MCF 10A (cell line): ENCODE measurements at places on chromosomes 6 and 20.

DNA sequence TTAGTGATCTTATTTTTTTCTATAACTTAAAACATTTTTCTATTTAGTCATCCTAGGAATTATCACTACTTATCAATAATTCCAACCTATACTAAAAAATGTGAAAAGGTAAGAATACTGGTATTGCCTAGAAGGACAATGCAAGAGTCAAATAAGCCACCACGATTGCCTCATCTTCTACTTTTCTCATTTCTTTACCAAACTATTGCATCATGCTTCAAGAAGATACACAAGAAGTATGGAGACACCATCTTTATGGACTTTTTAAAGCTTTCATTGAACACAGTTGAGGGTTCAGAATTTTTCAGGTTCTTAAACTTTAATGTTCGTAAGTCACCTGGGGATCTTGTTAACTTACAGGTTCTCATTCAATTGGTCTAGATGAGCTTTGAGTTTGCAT is 25.9 kb downstream of the ELOVL2 start:
- DNase-seq, result no peak

GRCh38 chr6:6315660-6316059 is 4.8 kb downstream of the F13A1 start:
- DNase-seq, result peak; percentile 56

- DNase-seq, result no peak
These were observed 21.3 kb upstream of the RREB1 start for GRCh38 chr6:7086488-7086887.

GRCh38 chr6:33927112-33927511 is 123.3 kb upstream of the MLN start:
- no peak for DNase-seq

DNA sequence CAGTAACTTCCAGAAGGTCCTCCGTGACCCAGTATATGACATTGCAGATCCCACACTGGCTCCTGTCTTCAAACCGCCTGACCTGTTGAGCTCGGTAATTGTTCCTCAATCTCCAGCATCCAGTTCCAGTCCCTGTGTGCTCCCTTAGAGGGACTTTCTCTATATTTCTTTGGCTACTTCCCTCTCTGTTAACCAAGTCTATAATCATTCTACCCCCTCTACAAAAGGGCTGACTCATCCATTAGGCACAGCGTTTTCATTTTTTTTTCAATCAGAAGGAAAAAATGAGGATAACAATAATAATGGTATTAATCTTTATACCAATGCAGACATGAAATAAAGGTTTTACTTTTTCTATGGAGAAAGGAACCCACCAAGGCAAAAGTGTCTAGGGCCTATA is 69.3 kb downstream of the FAM229B start:
- no peak for DNase-seq

GRCh38 chr6:148508401-148509041 is 165.9 kb downstream of the SASH1 start:
- no peak for DNase-seq

DNA sequence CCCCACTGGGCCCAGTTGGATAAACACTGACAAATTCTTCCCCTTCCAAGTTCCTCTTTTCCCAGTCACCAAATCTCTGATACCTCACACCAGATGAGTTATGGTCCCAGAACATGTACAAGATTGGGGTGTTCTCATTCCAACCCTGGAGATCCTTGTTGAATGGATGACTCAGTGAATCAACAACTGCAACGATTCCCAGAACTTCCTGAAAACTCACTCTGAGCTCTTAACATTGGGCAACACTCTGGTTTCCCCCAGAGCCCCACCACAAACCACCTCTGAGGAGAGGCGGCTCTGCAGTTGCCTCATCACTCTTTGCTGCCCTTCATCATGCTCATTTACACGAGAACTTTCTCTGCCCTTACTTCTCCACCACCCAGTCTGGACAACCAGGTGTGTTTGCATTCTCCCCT is 115.2 kb downstream of the MRPL14 start:
- DNase-seq, result peak; percentile 98

- DNase-seq, result no peak
These were observed 2.7 kb downstream of the MYT1 start for GRCh38 chr20:64166721-64167615.

GRCh38 chr20:44579313-44580081 is 2.9 kb upstream of the PKIG start:
- no peak for DNase-seq

- DNase-seq, result no peak
These were observed 60.7 kb downstream of the PCSK2 start for GRCh38 chr20:17287503-17287902.

- no peak for DNase-seq
These were observed 17.3 kb upstream of the PCMTD2 start for GRCh38 chr20:64238115-64238825.

GRCh38 chr6:15020119-15020770 is 225.6 kb upstream of the JARID2 start:
- no peak for DNase-seq

GRCh38 chr6:42448391-42448790 is 3.3 kb downstream of the TRERF1 start:
- no peak for DNase-seq

DNA sequence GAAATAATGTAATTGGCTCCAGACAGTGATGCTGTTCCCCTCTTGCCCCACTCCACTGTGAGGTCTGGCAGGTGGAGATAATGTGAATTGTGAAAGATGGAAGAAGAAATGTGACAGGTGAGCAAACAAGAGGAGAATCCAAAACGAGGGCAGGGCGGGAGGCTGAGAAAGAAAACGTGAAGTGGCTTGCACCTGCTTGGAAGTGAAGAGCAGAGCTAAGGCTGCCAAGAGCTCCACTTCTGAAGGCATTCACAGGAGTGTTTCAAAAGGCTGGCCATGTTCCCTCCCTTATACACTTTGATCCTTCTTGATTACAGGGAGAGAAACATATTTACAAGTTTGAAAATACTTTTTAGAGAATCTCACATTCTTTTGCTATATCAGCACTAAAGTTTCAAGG is 359.4 kb downstream of the EPHA7 start:
- DNase-seq, result no peak

- DNase-seq, result no peak
These were observed at the start of gene CST9L for GRCh38 chr20:23568320-23568970. Gene CST9L, minus strand, starts transcription at chr20:23568484. Its CDS starts 34 bp downstream, at chr20:23568450.

- DNase-seq, result peak; percentile 58
These were observed 6.5 kb upstream of the ZSCAN9 start for GRCh38 chr6:28218312-28219248.

DNA sequence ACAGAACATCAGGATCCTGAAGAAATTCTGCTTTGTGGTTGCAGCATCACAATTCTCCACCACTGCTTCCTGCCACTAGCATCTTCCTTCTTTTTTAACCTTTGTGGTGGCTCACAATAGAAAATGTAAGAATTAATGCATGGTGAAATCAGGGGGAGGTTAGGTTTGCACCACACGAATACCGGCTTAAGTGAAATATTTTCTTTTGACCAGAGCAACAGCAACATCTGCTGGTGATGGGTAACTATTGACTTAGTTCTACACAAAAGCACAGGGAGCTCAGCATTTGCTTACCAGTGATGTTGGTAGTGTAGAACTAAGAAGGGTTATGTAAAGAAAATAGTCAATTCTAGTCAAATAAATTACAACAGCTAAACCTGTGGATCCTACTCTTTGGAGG is 280.5 kb downstream of the SYNE1 start:
- DNase-seq, result peak; percentile 48

DNA sequence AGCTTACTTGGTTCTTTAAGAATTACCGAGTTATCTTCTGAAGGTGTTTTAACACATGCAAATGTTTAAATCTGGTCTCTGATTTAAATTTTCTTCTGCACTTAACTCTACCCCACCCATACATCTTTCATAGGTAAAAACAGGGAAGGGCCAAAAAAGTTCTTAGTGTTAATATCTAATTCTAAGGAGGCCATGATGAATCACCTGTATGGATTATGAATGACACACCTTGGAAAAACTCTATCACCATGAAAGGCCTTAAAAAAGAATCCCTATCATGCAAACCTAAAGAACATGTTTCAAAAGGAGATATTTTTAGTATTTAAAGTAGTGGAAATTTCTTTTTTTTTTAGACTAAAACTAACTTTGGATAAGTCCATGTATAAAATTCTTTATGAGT is 54.7 kb downstream of the SLX4IP start:
- DNase-seq, result no peak

DNA sequence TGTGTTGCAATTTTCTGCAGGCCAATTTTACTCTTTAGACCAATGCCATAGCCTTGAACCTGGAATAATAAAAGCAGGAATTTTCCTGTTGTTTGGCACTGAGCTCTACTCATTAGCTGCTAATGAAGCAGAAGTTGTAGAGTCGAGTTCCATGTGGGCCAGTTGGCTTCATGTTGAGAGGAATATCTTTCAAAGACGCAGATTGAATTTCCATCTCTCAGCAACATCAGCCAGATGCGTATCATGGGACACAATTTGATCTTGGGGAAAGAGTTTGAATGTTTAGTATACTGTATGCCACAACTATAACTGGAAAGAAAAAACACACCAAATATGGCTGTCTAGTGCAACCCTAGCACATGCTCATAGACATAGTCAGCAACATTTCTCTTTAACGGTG is 259.6 kb downstream of the BCKDHB start:
- DNase-seq, result no peak

- no peak for DNase-seq
These were observed 76.5 kb downstream of the NRN1 start for GRCh38 chr6:5930143-5930770.

DNA sequence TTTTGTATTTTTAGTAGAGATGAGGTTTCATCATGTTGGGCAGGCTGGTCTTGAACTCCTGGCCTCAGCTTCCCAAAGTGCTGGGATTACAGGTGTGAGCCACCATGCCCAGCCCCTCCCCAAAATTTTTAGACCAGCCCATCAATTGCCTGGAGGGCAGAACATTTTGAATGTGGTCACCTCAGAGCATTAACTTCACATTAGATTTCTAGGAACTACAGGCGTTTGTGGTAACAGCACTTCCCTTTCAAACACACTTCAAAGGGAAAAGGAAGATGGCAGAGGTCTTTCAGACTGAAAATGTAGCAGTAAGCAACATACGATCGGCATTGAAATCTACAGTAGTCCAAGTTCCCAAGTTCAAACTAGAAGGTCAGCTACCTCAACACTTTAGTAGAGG is 12.3 kb upstream of the SLA2 start:
- no peak for DNase-seq

DNA sequence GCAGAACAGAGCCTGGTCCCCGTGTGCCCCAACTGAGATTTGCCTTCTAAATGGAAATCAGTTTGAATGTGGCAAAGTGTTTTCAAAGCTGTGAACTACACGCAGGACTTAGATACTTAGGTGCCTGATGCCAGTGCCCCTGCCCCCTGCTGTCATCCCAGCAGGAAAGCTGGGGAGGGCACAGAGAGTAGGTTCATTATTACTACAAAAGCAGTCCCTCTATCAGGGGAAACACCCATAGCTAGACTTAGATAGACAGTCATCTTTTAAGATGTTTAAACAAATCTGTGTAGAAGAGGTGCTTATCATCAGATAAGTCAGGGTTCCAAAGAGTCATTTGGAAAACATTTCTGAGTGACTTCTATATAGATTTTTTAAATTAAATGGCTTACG is 155.0 kb upstream of the SNX9 start:
- DNase-seq, result no peak

GRCh38 chr20:62186887-62187866 is 4.3 kb downstream of the MTG2 start:
- DNase-seq, result no peak

DNA sequence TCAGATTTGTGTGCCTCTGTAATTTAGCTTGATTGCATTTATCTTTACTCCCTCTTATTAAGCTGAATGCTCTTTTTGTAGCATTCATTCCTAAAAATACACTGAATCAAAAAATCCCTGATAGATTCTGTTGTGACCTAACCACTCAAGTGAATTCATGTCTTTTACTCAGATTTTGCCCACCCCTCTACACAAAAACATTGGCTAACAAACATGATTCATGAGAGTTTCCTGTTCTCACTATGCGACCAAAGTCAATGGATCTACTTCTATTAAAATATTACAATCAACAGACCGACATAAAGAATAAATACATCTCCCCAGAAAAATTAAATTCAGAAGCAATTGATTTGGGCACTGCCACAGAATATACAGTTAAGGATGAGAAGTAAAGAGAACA is 99.5 kb upstream of the THEMIS start:
- no peak for DNase-seq

- DNase-seq, result no peak
These were observed 7.2 kb downstream of the BMP5 start for GRCh38 chr6:55868176-55868575.
